Activated naive CD8-positive, alpha-beta T cell treated with anti-CD3 and anti-CD28 coated beads, Interleukin-2, amount 50 U/mL, for 16 hours (primary cell): ENCODE measurements at places on chromosomes 13 and 19.

- no peak for DNase-seq
Observed at GRCh38 chr13:55263045-55263444, 1877.7 kb upstream of the PRR20A start.

DNA sequence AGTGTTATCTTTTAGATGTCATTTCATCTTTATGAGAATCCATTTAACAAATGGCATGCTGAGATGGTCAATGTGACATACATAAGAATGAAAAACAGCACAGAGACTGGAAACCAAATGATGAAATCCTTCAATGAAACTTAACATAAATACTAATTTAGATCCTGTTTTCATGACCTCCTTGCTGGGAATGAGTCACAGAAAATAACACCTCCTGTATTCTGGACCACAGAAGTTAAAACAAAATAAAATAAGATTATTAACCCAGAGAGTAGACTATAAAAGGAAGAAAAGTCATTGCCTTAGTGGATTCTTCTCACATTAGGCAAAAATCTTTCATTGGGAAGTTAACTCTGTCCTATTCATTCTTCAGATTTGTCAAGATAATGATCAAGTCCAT, 1.6 kb downstream of the DIAPH3 start:
- DNase-seq, result no peak

DNA sequence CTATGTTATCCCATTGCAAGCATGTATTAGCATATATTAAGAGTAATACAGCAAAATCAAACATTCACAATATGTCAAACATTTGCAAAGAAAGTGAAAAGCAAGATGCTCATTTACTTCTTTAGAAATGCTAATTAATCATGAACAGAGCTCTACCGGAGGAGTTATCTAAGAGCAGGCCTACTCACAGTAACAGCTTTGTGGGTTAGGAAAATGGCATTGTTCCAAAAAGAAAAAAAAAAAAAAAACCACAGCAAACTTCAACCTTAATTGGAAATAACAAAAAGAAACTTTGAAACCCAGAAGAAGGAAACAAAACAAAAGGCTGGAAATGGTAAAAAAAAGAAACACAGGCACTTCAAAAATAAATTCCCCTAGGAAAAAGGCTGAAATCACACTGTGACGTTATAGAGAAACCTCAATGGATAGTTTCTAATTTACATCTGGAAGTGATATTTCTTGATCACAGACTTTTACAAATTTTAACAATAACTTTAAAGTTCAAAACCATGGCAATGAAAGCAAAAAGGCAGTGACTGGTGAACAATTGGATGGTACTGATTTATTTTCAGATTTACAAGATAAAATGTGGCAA, 1236.8 kb upstream of the SPRY2 start:
- DNase-seq, result no peak

DNA sequence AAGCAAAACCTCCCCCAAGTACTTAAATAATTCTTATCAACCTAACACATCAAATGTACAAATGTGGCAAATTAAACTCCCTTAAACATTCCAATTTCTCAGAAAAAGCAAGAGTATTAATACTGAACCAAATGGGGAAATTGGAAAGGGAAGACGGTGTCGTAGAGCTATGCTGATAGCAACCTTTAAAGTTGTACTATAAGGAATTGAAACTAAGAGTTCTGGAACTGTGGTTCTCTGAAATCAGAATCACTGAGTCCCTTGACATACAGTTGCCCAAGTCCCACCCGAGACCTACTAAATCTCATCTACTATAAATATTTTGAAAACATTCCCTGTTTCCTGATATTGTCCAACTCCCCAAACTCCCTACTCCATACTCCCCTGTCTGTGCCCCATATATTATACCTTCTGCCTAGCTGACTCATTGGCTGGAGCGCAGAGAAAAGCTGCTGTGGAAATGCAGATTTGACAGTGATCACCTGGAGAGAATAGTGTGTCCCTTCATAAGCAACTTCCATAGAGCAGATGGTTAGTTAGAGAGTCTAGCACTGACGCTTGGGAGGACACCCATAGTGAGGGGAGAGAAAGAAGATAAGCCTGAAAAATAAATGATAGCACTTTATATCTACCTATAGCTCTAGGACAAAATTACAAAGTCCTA, 51.4 kb upstream of the ITM2B start:
- no peak for DNase-seq

DNA sequence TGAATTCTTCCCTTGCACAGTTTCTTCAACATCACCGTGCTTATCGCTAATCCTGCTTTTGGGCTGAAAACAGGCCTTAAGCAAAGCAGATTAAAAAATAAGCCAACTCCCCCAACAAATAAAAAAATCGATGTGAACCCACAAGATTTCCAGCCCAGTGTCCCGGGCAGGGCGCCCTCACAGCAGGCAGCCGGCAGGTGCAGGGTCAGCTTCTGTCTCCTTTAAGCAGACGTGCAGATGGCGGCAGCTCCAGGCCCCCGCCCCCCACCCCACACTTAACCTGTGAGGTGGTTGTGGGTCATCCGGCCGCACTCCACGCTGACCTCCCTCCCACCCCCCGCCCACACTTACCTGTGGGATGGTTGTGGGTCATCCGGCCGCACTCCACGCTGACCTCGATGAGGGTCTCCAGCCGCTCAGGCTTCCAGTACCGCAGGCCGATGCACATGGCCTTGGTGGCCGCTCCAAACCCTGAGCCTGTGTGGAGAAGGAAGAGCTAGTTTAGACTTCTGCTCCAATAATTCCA, 19.8 kb downstream of the ADPRHL1 start:
- DNase-seq, result no peak

- no peak for DNase-seq
Observed at GRCh38 chr19:50419022-50419579, 363 bp downstream of the SPIB start.

GRCh38 chr19:2015608-2015950, at the start of gene BTBD2:
Gene BTBD2 (minus strand): TSS chr19:2015714. CDS start chr19:2015703, 11 bp downstream.
- DNase-seq, result peak; percentile 16
